Stimulated activated CD4-positive, alpha-beta T cell treated with anti-CD3 and anti-CD28 coated beads, Interleukin-1b, Interleukin-23, amount 100 ng/mL, for 1 hour (primary cell): ENCODE measurements at places on chromosomes 13 and 19.

DNA sequence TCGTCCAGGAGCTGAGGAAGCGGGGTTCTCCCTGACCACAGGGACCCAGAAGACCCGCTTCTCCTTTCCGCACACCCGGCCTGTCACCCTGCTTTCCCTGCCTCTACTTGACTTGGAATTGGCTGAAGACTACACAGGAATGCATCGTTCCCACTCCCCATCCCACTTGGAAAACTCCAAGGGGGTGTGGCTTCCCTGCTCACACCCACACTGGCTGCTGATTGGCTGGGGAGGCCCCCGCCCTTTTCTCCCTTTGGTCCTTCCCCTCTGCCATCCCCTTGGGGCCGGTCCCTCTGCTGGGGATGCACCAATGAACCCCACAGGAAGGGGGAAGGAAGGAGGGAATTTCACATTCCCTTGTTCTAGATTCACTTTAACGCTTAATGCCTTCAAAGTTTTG lies 18.9 kb downstream of the VASP start:
- DNase-seq, result no peak

- DNase-seq, result no peak
Observed at GRCh38 chr13:42832341-42833096, 51.1 kb downstream of the FAM216B start.

DNA sequence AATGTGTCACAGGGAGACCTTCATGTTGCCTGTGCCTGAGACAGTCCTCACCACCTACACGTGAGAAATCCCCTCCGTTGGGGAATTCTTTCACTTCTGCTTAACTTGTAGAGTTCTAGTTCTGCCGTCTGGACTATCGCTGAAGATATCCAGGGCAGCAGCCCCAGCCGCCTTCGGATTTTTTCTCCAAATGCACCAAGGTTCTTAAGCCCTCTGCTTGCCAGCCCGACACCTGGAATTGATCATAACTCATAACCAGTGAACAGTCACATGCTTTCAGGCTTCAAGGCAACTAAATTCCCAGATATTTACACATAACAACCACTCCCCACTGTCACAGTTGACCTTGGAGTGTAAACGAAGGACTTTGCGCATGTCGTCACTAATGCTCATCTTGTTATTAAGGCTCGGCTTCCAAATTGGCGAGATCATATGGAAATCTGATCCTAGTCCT lies 114.4 kb downstream of the RAB20 start:
- DNase-seq, result no peak

DNA sequence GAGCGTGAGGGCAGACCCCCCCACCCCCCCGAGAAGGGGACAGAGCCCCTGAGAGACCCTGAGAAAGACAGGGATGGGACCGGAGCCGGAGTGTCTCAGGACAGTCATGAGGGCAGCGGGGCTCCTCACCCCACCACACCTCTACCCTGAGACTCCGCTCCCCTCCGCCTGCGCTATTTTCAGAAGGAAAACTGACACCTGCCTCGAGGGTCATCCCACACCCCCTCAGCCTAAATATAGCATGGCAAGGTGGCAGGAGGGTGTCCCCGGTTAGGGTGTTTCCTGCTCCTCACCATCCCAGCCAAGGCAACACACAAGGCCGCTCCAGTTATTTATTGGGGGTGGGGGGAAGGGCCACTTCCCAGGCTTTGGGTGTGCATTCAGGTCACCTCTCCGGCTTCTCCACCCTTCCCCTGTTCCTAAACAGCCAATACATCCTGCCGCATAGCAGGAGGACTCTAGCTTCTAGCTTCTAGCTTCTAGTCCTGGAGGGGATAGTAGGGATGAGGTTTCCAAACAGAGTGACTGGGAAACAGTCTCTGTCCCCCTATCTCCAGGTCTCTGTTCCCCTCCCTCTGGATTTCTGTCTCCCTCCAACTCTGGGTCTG lies 1.4 kb upstream of the NTF4 start:
- no peak for DNase-seq

DNA sequence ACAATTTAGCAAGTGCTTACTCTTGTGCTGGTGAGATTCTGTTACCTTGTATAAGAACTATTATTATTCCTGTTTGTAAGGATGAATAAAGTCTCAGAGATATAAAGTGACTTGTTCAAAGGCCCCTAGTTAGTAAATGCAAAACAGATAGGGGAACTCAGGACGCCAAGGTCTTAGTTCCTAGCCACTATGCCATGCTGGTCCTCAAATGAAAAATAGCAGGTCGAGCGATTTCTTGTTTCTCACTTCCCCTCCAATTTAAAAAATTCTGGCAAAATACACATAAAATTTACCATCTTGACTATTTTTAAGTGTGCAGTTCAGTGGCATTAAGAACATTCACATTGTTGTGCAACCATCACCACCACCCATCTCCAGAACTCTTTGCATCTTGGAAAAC lies 1.1 kb downstream of the TECR start:
- no peak for DNase-seq

DNA sequence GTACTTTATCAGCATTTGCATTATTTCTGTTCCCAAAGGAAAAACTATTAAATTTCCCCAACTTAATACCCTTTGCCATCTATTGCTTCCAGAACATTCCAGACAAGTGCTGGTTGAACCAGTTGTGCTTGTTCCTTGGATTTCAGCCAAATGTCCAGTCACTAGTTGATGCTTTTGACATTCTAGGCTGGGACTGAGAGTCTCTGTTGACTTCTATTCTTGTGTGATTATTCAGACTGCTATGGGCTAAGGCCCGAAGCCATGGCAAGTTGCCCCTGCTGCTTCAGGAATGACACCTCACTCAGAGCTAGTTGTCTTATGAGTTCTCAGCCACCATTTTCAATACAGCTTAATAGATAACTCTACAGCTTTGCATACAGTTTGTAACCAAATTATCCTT lies 458.1 kb upstream of the ARGLU1 start:
- DNase-seq, result no peak

DNA sequence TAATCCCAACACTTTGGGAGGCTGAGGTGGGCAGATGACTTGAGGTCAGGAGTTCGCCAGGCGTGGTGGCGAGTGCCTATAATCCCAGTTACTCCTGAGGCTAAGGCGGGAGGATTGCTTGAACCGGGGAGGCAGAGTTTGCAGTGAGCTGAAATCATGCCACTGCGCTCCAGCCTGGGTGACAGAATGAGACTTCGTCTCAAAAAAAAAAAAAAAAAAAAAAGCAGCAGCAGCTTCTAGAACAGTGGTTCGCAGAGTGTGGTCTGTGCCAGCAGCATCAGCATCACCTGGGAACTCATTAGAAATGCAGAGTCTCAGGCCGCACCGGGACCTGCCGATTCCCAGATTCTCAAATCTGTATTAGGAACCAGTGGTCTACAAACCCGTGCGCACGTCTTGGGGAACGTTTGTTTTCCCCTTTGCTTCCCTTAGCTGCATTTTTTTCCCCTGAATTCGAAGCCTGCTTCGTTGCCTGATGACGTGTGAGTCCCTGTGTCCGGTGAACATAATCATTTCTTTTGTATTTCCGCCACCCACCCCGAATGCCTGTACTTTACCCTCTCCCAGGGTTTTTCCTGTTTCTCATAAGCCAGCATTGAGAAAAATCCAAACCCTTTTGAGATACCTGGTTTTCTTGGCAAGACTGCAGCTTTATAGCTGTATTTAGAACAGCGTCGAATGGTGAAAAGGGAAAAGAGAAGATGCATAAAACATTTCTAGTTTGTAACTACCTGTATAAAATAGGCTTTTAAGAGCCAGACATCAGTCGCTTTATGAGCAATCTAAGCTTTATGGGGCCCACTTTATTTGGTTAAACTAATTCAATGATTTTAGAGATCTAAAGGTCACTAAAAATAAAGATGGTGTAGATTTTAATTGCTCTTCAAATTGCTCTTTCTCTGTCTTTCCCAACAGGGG lies 49.8 kb downstream of the BICRA start:
- no peak for DNase-seq

- no peak for DNase-seq
Observed at GRCh38 chr13:93355094-93355493, 128.5 kb downstream of the GPC6 start.

GRCh38 chr13:50144246-50145160 lies 129.3 kb downstream of the KCNRG start:
- no peak for DNase-seq

- DNase-seq, result no peak
Observed at GRCh38 chr19:55227241-55228014, 1.1 kb downstream of the TMEM86B start.

DNA sequence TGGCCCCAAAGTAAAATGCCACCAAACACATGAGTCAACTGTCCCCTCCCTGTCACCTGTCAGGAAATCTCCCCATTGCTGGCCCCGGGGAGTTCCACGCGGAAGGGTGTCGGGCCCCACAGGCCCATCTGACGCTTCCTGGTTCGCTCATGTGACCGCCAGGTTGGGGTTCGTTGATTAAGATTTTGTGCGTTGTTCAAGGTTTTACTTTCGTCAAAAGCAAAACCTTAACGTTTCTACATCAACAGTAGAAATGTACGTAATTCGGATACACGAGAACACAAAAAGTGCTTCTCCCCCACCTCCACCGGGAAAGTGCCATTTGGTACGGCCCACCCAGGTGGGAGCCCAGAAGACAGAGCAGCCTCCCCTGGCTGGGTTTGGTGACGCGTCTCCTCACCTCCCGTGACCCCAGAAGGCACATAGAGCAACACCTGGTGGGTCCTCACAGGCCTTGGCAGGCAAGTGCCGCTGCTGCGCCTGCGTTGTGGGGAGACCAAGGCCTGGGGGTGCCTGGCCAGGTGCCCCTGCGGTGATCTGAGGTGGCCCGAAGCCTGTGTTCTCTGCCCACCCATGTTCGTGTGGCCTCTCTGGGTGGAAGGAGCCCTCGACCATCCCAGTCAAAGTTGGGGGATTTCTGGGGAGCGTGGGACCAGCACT lies 161.6 kb downstream of the KDM4B start:
- DNase-seq, result no peak

DNA sequence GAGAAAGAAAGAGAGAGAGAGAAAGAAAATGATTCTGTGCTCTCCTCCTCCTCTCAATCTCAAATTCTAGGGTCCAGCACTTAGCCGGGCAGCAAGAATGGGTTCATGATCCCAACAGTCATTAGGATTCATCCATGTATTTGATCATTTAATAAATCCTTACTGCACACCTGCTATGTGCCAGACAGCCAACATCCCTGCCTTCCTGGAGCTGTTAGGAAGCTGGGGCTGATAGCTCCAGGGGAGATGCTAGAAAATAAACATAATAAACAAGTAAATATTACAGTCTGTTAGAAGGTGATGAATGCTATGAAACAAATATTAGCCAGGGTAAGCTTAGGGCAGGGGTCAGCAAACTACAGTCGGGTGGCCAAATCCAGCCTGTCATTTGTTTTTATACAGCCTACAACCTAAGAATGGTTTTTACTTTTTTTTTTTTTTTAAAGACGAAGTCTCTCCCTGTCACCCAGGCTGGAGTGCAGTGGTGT lies 9.9 kb upstream of the ACP7 start:
- DNase-seq, result no peak

DNA sequence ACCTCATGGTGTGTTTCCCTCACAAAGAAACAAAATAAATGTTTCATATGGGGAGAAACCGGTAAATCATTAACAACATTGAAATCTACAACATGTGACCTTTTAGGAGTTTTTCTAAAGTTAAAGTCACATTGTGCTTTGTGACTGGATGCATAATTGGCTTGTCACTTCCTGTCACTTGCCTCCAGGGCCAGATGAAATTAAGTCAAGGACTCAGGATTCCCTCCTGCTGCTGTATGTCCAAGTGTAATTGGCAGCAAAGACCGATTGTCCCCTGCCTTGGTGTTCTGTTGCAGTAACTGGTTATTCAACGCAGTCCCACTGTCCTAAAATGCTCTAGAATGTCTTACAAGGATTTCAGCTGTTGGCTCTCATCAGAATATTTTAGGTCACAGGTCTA lies 448.2 kb downstream of the LIG4 start:
- no peak for DNase-seq

DNA sequence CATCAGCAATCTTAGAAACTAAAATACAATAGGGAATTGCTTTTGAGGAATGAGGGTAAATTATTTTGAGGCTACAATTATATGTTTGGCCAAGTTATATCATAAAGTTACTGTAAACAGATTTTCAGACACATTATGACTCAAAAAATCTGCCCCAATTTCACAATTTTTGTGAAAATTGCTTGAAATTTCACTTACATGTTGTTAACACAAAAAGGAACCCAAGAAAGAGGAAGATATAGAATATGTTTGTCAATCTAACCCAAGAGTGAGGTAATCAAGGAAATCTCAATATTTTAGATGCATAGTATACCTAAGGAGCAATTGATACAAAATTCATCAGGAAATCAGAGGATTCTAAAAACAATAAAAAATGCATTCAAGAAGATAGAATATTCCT lies 73.9 kb upstream of the FNDC3A start:
- no peak for DNase-seq

GRCh38 chr19:58570770-58571574 lies 2.2 kb downstream of the MZF1 start:
- DNase-seq, result no peak

DNA sequence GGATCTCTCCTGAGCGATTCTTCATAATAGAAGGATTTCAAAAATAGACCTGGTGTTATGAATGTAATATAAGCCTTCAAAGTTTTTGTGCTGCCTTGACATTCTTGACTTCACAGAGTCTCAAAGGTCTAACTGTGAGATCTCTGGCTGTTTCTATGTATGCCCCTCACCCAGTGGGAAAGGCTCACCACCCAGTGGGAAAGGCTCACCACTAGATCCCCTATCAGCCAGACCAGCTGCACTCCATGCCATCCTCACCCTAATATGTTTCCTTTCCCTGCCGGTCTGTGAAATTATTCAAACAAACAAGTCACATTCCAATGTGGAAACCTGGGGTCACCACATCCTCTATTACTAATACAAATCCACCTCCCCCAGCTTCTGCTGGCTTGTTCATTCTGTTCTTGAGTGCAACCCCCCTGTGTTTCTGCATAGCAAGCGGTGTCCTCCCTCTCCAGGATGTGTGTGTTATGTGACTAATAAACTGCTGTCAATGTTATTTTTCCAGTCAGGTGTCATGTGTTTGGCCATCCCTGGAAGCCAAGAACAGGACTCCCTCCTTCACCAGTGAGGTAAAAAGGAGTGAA lies 13.8 kb upstream of the SLITRK1 start:
- DNase-seq, result no peak

DNA sequence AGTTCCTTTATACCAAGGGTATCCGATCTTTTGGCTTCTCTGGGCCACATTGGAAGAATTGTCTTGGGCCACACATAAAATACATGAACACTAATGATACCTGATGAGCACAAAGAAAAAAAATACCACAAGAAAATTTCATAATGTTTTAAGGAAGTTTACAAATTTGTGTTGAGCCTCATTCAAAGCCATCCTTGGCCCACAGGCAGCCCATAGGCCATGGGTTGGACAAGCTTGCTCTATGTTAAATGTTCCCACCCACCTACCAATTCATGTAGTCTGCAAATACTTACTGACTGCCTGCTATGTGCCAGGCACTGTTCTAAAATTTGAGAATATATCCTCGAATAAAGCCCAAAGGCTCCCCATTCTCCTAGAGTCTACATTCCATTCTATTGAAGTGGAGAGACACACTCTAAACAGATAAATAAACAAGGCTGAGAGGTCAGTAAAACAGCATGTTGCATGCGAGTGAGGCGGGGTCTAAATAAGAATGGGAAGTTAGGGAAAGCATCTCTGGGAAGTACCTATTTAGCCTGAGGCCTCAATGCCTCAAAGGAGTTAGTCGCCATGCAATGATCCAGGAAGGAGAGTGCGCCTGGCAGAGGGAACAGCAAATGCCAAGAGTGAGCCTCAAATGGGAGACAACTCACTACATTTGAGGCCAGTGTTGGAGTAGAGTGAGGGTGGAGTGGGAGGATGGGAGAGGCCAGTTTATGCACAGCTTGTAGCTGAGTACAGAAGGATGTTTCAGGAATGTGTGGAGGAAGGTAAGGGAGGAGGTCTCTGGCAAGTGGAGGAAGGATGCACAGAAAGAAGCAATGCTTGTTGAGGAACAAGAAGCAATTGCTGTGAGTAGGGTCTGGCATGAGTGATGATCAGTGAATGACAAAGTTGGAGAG lies 52.5 kb upstream of the CLDN10 start:
- DNase-seq, result no peak
